GM23248 (cell line): ENCODE measurements at places on chromosomes 6 and 20.

GRCh38 chr6:73375216-73375615, 5.5 kb upstream of the OOEP start:
- H3K4me3 ChIP-seq = no peak overlapping the region
- no peaks in the 10 kb centered on the region for H3K4me1 ChIP-seq
- no peaks in the 10 kb centered on the region for H3K36me3 ChIP-seq
- no peak for DNase-seq

DNA sequence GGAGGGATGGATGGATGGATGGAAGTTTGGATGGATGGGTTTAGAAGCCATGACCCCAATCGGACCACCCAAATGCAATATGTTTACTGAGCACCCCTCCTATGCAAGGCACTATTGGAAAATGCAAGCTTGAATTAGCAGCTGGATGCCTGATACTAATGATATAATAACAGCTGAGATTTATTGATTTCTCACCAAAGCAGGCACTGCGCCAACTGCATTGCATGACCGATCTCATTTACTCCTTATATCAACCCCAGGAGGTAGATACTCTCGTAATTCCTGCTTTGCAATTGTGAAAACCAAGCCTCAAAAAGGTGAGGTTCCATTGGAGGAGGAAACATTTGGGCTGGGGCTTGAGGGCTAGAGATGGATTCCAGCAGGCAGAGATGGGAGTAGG, 89.7 kb downstream of the KCNB1 start:
- H3K4me3 ChIP-seq = no peak overlapping the region
- H3K27ac ChIP-seq = no peak overlapping the region
- H3K36me3 ChIP-seq = no peaks in the 10 kb centered on the region
- peaks cover 10% of the 10 kb centered on the region; the same call in 1 of the 2 replicates for H3K27me3 ChIP-seq
- DNase-seq = no peak

GRCh38 chr20:43836790-43837189, 77.9 kb upstream of the TOX2 start:
- no peak for DNase-seq
- no peaks in the 10 kb centered on the region for H3K4me1 ChIP-seq
- no peaks in the 10 kb centered on the region for H3K36me3 ChIP-seq
- no peak overlapping the region for H3K4me3 ChIP-seq
- peaks cover 2% of the 10 kb centered on the region; the same call in 1 of the 2 replicates for H3K27me3 ChIP-seq

- H3K36me3 ChIP-seq = no peaks in the 10 kb centered on the region
- DNase-seq = no peak
- no peaks in the 10 kb centered on the region for H3K27me3 ChIP-seq
- no peak overlapping the region for H3K4me3 ChIP-seq
Measured at GRCh38 chr6:134630508-134631121, 312.7 kb upstream of the SGK1 start.

- H3K27me3 ChIP-seq = no peaks in the 10 kb centered on the region
- no peaks in the 10 kb centered on the region for H3K36me3 ChIP-seq
- H3K27ac ChIP-seq = no peak overlapping the region
- H3K4me3 ChIP-seq = no peak overlapping the region
- DNase-seq = peak; percentile 44
Measured at GRCh38 chr6:155265843-155266535, 2.2 kb downstream of the CLDN20 start.

DNA sequence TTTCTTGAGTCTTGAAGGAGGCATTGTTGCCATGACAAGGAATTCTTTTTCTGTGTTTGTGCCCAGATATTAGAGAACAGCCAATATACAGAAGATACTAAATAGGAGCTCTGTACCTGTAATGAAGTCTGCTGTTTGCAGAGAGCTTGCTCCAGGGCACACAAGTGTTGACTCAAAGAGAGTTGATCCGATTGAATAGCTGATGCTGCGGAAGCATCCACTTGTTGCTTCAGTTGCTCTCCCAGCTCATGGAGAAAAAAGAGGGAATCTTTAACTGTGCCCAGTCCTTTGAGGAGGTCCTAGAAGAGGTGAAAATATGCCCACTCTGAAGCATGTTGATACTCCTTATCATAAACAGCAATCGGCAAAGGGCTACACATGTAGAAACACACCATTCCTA, 411.4 kb downstream of the ESR1 start:
- H3K4me1 ChIP-seq = no peaks in the 10 kb centered on the region
- no peak overlapping the region for H3K4me3 ChIP-seq
- H3K36me3 ChIP-seq = peaks cover 81% of the 10 kb centered on the region
- H3K27ac ChIP-seq = no peak overlapping the region
